ENCODE measurements at places on chromosomes 2 and 18.

- no peak for DNase-seq
Observed at GRCh38 chr2:170314744-170315447, 136.9 kb downstream of the MYO3B start.

DNA sequence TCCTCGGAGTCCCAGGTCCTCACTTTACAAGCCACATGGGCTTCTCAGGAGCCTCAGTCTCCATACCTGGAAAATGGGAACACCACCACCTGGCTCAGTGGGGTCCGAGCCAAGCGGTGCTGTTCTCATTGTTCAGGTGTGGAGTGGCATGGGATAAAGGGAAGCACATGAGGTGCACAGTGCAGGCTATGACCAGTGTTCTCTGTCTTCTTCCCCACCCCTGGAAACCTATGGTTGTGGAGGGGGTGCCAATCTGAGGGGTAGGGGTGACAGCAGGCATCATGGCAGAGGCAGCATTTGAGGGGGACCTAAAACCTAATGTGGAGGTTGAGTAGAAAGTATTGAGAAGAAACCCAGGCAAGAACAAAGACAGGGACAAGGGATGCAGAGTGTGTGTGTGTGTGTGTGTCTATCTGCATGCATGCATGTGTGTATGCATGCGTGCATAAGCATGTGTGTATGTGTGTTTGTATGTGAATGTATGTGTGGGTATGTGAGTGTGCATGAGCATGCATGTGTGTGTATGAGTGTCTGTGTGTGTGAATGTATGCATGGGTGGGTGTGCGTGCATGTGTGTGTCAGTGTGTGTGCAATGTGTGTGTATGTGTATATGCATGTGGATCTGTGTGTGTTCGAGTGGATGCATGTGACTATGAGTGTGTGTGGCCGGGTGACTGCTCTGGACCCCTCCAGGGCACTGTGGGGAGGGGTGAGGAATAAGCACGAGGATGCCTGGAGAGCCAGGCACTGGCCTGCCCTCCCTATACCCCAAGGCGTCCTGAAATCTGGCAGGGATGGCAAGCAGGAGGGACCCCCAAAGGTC, 4.0 kb downstream of the KIF1A start:
- no peak for DNase-seq

DNA sequence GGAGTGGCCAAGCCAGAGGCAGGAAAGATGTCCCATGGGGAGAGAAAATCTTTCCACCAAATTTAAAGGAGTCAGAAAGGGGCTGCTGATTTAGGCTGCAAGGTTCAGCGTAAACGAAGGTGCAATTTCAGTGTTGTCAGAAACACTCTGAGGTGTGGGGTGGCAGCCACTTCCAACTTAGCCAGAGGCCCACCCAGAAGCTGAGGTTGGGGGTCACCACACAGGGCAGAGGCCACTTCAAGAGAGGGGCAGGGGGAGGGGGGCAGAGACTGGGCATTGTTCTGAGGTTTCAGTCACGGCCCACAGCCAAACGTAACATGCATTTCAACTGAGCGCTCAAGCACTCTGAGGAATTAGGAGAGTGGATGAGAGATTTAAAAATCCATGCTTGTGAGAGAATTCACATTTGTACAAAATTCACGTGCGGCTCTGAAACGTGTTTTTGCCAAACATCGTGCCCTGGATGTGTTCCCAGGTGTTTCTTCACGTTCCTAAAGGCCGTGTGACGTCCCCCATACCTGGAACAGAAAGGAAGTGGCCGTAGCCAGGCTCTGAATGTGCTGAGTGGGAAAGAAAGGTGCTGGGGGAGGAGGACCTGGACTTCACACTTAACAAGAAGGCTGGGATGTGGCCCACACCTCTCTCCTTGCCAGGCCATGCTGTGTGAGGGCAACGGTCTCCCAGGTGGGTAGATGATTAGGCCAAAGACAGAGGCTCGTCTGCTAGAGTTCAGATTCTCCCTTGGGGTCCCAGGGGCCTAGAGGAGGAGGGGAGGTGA, 19.5 kb upstream of the BOK start:
- DNase-seq = no peak

- DNase-seq = no peak
Observed at GRCh38 chr2:127382831-127383230, 4.9 kb downstream of the MAP3K2 start.

DNA sequence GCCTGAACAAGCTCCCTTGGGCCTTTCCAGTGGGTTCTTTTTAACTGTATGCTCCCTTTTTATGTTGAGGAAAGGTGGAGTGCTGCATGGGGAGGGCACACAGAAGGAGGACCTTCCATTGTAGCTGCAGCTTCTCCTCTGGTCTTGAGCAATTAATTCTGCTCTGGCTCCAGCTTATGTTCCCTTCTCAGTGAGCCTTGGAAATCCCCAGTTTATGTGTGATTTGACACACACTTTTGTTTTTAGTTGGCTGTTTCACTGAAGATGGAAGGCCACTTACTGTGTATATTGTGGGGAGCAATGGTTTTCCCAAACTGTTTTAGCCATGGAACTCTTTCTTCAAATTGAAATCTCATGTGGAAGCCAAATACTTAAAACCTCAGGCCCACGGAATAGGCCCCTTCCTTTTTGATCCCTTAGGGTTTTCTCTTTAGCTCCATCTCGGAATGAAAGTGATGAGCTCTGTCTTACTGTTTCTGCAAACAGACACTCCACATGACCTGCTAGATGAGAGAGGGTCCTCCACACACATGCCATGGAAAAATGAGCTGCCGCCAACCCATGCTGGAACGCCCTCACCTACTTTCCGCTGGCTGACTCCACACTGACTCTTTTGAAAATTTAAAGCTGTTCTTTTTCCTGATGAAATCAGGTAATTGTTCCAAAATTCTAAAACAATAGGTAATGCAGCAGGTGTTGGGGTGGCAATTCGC, 280.9 kb upstream of the SIX2 start:
- DNase-seq = no peak

GRCh38 chr2:223283329-223283728, 231.3 kb downstream of the KCNE4 start:
- DNase-seq = no peak
